Stimulated activated CD8-positive, alpha-beta memory T cell treated with anti-CD3 and anti-CD28 coated beads, Interleukin-12 subunit alpha, Interleukin-12 subunit beta, amount 100 ng/mL, for 4 hours (primary cell): ENCODE measurements at places on chromosomes 3 and 15.
A peak's percentile ranks its signal among the peaks of the same experiment; 100 is the strongest.

- no peak for DNase-seq
These were observed 40.0 kb downstream of the CTXND1 start for GRCh38 chr15:80211976-80212375.

- DNase-seq, result no peak
These were observed 134.0 kb downstream of the CMSS1 start for GRCh38 chr3:99951701-99952100.

GRCh38 chr3:146184241-146185015 is 23.4 kb upstream of the PLOD2 start:
- DNase-seq, result no peak

- no peak for DNase-seq
These were observed 64.2 kb downstream of the OXNAD1 start for GRCh38 chr3:16329036-16329825.

DNA sequence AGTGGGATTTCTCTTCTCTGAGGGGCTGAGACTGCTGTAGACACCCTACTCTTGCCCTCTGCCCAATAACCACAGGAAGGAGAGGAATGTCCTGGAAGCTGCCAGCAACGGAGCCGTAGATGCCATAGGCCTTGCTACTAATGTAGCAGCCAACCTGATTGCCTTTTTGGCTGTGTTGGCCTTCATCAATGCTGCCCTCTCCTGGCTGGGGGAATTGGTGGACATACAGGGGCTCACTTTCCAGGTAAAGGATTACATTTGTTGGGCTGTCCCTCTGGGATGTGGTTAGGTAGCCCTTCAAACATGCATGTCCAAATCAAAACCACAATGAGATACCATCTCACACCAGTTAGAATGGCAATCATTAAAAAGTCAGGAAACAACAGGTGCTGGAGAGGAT is 16.1 kb downstream of the SLC28A2 start:
- DNase-seq, result no peak

DNA sequence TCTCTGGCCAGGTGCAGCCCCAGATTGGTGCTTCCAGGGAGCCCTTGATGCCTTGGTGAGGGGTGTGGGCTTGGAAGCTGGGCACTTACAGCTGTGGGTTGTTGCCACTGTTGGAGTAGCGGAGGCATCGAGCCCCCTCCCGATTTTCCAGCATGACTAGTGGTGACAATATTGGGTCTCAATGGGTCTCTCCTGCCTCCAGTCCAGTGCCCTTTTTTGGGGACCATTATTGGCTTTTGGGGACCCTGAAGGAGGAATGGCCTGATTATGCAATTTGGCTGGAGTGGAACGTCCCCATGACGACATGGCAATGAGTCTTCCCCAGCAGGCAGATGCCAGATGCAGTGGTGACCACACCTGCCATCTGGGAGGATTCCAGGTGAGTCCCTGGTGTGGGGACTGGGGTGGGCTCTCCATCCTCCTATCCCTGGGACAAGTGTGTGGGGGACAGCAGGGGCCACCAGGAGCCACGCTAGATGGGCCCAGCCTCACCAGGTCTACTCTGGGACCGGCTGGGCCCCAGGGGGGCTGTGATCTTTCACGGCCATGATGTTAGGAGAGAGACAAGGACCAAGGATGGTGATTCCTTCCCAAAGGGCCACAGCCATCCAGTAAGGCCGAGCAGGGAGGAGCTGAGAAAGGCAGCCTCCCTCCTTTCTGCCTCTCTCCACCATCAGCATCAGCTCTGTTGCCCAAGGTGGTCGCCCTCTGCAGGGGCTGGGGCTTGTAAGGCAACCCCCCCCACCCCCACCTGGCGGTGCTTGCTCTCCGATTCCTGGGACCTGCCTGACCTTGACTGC is 196.8 kb downstream of the GOLGA6L6 start:
- no peak for DNase-seq

DNA sequence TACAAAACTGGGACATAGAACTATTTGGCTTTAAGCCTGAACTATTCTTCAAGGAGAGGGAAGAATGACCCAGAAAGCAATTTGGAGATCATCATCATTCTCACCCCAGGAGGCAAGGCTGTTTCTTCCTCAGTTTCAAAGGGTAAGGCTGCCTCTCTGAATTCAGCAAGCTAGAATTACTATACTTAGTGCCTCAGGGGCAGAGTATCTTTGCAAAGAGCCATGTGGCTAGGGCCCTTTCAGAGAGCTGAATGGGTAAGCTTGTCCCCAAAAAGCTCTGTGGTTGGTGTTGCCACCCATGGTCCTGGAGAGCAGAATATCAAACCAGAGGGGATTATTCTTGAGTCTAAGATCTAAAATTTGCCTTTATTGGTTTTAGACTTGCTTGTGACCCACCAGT is 720.3 kb upstream of the ARPP21 start:
- DNase-seq, result no peak

GRCh38 chr3:182978387-182978786 is 2.0 kb downstream of the DCUN1D1 start:
- no peak for DNase-seq

- no peak for DNase-seq
These were observed 218.7 kb upstream of the ATP10A start for GRCh38 chr15:26081758-26082220.

DNA sequence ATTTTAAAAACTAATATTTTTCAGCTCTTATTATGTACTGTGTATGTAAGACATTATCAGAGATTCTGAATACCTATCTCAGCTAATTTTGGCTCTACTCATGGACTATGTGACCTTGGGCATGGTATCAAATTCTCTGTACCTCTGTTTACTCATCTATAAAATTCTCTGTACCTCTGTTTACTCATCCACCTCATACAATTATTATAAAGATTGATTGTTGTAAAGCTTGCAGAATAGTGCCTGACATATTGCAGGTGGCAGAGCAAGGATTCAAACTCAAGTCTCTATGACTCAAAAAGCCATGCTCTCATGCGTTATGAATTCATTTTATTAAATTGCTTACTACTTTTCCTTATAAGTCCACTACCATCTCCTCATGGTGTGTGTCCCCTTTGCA is 151.9 kb upstream of the ARL6 start:
- DNase-seq, result no peak

DNA sequence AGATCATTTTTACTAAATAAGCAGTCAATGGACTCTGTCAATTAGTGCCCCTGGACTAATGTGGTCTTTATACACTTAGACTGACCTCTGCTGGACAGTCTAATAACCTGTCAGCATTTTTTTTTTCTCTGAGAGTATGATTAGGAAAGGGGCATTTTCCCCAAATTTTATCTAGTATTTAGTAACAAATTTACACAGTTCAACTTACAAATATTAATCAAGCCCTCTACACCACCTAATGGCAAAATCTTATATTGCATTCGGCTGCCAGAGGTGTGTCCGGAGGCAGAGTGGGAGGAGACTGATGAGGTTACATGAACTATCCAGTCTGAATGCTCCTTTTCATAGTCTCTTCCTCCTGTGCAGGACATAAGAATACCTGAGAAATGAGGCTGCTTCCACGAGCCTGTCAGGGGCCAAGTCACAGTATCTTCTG is 36.0 kb upstream of the COLQ start:
- DNase-seq, result peak; percentile 3

DNA sequence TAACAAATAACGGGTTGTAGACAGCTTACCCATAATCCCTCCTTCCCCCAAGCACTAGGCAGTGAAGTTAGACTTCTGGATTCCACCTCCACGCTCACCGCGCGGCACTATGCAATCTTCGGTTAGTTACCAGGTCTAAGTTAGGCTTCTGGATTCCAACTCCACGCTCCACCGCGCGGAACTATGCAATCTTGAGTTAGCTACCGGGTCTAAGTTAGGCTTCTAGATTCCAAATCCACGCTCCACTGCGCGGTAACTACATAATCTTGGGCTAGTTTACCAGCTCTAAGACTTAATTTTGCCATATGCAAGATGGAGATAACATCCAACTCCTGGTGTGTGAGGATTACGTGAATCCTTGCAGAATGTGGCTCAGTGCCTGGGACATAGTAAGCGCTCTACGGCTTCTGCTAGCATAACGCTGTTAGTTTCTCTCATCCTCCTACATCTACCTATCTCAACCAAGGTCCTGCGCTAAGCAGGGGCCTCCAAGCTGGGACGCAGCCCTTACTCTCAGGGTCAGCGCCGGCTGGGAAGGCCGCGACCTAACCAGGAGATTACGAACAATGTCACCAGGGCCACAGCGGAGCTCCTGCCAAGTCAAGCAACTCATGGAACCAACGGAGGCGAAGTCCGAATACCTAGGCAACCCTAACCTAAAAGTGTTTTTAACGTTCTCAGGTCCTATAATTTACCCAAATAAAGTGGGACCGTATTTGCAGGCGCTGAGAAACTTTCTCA is 497 bp upstream of the RPLP1 start:
- peak; percentile 11 for DNase-seq

- DNase-seq, result no peak
These were observed 117.3 kb downstream of the TNIK start for GRCh38 chr3:171342783-171343420.

DNA sequence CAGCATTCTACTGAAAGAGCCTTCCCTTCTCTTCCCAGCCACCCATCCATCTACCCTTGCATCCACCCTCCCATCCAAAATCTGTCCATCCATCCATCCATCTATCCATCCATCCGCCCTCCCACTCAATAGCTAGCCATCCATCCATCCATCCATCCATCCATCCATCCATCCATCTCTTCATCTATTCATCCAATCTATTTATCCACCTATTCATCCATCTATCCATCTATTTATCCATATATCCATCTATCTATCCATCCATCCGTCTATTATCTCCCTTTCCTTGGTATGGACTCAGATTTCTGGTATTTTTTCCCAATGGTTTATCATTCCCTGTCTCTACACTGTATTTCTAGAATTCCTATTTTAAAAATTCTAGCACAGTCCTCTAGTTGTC is 46.1 kb upstream of the PPARG start:
- DNase-seq, result no peak

DNA sequence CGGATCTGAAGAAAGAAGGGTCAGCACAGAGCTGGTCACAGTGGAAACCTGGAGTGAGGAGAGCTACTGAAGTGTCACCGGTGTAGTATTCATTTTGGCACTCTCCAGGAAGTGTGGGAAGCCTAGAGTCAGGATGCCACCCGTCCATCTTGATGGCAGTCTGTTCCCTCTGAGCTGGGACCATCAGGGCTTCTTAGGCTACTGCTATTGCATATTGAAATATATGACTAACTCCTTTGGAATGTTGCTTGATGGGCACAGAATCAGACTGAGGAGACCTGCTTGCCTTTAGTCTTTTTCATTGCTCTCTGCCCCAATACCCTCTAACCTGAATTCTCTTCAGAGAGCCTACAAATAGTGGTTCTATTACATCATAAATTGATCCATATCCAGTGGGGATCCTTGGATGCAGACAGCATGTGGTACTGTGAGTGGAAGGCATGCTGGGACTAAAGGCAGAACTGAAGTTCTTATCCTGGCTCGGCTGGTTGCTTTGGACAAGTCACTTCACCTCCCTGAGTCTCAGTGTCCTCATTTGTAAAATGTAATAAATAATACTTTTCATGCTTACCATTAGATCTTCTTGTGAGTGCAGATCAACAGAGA is 143.5 kb downstream of the PDE8A start:
- no peak for DNase-seq

DNA sequence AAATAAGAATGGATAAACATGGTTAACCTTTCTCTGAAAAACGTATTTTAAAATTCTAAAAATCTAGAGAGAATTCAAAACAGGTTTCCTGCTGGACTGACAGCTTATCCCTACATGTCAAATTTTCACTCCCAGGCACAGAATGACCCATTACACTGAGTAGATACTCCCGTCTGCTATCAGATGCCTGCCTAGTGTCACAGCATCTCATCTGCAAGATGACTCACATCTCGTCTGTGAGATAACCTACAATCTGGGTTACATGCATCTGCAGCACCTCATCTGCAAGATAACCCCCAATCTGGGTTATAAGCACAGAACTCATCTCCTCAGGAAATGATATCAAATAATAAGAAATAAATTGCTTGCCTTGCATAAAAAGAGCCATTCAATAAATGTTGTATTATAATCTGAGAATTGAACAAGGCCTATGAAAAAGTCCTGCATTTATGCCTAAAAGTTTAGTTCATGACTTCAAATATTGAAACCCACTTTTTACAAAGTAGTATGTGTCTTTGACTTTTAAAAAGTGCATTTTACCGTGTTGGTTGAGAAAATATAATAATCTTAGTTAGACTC is 188.3 kb upstream of the THBS1 start:
- DNase-seq, result no peak

GRCh38 chr3:98188545-98188944 is 22.0 kb downstream of the OR5H15 start:
- DNase-seq, result no peak

- DNase-seq, result no peak
These were observed 421.1 kb downstream of the PLOD2 start for GRCh38 chr3:145739926-145740325.

DNA sequence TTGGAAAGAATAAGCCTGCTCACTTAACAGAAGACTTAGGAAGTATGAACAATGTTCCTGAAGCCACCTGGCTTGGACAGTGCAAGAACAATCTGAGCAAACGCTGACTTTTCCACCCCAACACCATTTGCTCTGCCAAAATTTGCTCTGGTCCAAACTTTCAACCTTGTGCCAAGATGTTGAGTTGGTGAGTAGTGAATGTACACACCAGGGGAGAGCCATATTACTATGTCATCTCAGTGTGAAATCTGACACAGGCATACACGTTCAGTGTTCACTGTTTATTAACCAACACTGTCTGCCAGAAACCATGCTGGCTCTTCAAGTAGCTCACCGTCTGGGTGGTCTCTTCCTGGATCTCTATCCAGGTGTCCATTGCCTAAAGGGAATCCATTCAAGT is 152.9 kb upstream of the LPP start:
- DNase-seq, result no peak

DNA sequence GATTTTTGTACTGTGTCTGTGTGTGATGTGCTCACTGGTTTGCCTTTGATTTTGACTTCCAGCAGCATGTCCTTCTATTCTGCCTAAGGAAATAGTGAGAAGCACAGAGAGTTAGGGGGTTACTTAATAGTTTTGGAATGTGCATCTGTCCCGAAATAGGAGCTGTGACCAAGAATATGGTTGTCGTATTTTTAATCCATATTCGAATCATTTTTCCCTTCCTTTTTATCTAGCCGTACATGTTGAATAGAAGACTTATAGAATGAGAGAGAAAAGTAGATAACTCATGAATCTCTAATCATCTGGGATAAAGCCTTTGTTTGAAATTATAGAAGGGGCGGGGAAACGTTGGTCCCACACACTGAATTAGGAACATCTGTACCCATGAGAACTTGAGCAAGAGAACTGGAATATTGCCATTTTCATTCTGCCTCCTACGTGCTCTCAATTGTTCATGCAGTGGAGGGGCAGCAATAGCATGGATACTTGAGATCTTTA is 23.6 kb downstream of the CRTC3 start:
- DNase-seq, result no peak

GRCh38 chr15:99210334-99210733 is 39.0 kb downstream of the TTC23 start:
- DNase-seq, result no peak

- no peak for DNase-seq
These were observed 84.5 kb upstream of the HERC1 start for GRCh38 chr15:63918317-63918672.

GRCh38 chr15:84924077-84924731 is 39.7 kb downstream of the SLC28A1 start:
- no peak for DNase-seq
